Fibroblast of mammary gland (primary cell): ENCODE measurements at places on chromosomes 4 and X.

DNA sequence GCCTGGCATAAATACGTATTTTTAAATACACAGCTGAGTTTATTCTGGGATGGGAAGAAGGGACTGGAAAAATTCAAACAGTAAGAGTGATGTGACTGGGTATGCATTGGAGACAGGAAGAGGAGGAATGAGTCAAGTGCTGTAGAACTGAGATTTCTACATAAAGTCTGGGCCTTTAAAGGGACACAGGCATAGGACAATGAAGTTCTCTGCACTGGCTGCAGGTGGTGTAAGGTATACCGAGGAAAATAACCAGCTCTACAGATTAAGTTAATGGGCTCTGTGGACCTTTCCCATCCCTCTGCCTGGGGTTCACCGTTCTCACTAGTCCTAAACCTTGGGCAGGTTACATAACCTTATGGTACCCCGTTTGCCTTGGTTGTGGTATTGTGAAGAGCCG lies 68.7 kb downstream of the DHX15 start:
- DNase-seq = no peak

DNA sequence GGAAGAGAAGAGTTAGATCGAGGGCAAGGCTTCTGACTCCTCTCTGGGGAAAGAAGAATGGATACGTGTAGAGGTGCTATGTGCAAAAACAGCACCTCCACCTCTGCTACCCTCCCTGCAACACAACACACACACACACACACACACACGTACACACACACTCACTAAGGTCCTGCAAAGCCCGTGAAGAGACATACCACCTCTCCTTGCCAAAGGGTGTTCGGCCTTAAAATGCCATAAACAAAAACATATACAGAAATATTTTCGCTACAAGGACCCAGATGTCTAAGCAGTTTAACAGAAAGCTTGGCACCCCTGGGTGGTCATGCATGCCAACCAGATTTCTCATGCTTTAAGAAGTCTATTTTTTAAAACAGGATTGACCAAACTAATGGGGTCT lies 1.5 kb downstream of the TIFA start:
- DNase-seq = no peak

GRCh38 chr4:113452868-113453620 lies 308.5 kb downstream of the CAMK2D start:
- peak; percentile 41 for DNase-seq

GRCh38 chrX:28391528-28391927 lies 195.7 kb upstream of the IL1RAPL1 start:
- DNase-seq = no peak

- peak; percentile 45 for DNase-seq
Measured at GRCh38 chrX:54640736-54641135, 110.7 kb downstream of the GNL3L start.

DNA sequence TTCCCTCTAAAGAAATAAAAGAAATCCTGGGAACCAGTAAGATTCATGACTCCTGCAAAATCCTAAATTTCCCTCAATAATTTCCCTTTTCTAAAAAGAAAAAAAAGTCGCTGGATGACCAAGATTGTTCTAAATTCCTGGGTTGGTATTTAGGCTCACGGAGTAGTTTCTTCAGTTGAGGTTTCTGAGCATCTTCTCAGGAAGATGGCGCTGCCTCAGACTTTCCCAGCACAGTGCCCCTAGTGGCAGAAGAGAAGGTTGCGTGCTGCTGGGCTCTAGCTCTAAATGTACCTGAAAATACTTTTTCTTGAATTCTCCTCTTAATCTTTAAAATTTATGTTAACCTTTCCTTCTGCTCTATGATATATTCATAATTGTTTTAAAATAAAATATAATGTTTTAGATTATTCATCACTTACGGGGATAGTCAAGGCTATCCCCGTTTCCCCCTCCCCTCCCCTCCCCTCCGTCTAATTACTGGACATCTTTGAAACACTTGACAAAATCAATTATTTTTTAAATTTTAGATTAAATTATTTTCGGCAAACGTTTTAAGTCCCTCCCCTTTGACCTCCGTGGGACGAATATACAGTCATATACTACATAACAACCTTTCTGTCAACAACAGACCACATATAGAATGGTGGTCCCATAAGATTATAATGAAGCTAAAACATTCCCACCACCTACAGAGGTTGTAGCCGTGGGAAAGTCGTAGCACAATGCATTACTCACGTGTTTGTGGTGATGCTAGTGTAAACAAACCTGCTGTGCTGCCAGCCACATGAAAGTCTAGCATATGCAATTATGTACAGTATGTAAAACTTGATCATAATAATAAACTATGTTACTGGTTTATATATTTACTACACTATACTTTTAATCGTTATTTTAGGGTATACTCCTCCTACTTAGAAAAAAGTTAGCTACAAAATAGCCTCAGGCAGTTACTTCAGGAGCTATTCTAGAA lies 41.0 kb upstream of the GATB start:
- peak; percentile 57 for DNase-seq

DNA sequence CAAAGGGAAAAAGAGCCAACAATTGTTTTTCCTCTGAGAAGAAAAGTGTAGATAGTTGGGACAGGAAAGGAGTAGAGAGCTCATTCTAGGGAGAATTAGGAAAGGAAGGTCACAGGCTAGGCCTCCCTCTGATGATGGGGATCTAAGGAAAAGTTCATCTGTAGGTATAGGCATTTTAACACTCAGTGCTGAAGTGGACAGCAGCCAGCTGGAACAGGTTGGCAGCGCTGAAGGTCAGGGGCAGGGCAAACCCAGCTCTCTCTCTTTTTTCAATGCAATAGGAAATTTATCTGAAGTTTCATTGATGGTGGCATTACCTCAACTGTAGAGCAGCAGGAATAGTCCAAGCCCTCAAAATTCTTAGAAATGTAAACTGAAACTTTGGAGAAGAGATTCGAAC lies 98.5 kb upstream of the ETNPPL start:
- DNase-seq = peak; percentile 16

DNA sequence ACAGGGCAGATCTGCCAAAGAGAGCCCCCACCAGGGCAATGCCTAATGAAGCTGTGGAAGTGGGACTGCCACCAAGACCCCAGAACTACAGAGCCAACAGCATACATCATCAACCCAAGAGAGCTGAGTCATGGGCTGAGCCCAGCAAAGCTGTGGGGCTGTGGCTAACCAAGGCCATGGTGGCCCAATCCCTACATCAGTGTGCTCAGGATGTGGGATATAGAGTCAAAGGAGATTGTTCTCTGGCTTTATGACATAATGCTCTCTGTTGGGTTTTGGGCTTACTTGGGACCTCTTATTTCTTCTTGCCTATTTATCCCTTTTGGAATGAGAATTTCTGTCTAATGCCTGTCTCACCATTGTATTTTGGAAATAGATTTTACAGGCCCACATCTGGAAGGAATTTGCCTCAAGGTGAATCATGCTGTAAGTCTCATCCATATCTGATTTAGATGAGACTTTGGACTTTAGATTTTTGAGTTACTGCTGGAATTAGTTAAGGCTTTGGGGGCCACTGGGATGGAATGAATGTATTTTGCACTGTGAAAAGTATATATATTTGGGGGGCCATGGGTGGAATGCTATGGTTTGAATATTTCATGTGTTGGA lies 5.4 kb upstream of the PRDM5 start:
- peak; percentile 52 for DNase-seq

DNA sequence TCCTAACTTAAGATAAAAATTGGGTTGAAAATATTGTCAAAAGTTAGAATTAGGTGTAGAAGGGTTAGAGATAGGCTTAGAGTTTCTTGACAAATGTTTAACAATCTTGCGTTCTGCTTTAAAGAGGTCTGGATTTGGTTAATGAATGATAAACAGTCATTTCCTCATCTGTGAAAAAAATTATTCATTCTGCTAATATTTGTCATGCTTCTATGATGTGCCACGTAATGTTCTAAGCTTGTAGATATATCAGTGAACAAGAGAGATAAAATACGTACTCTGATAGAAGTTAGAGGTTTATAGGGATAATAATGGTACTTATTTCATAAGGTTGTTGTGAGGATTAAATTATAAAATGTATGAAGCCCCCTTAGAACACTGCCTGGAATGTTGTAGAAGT lies 443.0 kb upstream of the GALNT7 start:
- DNase-seq = peak; percentile 22

DNA sequence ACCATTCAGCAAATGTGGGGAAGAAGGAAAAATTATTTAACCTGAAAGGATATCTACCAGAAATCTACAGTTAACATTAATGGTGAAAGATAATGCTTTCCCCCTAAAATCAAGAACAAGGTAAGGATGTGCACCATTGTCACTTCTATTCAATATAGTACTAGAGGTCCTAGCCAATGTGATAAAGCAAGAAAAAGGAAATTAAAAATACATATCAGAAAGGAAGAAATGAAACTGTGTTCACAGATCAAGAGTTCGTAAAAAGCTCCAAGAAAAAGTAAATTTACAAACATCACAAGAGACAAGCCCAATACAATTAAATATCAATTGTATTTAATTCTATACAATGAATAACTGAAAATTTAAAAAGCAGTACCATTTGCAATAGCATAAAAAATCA lies 57.6 kb downstream of the CNOT6L start:
- no peak for DNase-seq

DNA sequence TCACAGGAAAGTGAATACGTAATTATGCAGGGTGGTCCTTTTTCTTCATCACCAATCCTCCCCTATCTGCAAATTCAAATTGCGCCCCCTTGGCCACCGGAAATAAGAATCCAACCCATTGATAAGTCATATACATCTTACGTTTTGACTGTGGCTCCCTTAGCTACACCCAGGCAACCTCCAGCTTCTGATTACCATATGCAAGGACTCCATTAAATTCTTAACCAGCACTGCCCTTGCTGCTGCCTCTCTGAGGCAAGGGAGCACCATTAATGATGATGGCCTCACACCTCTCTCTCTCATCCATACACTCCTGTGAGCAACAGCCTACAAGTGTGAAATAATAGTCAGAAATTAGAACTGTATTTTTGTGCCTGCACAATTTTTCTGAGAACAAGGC lies 106.0 kb upstream of the NOCT start:
- no peak for DNase-seq

DNA sequence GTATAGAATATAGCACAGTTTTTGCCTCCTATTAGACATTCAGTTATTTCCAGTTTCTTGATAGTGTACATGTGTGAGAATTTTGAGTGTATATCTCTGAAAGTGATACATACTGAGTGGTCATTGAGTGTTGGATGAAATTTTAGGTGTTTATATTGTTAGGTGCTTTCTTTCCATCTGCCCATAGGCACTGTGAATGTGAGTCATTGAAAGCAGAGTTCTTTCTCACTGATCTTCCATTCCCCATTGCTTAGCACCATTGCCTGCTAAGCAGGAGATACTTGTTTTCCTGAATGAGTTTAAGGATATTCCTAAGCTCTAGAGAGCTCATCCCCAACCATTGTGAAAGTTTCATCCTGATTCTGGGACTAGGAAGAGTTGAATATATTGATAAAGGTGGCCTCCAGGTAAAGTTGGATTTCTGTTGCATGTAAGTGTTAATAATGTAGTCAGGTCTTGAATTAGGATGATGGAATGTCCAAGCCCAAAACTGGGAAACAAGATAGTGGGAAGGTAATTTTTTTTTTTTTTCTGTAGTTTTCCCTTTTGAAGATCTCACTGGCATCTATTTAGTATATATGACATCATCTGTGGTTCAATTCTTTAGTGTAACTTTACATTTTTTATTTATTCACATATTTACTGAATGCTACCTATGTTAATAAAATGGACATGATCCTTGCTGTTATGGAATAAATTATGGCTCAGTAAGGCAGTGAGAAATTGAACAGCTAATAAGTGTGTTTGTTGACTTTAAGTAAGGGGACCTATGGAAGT lies 22.1 kb downstream of the UBE2K start:
- DNase-seq = no peak

DNA sequence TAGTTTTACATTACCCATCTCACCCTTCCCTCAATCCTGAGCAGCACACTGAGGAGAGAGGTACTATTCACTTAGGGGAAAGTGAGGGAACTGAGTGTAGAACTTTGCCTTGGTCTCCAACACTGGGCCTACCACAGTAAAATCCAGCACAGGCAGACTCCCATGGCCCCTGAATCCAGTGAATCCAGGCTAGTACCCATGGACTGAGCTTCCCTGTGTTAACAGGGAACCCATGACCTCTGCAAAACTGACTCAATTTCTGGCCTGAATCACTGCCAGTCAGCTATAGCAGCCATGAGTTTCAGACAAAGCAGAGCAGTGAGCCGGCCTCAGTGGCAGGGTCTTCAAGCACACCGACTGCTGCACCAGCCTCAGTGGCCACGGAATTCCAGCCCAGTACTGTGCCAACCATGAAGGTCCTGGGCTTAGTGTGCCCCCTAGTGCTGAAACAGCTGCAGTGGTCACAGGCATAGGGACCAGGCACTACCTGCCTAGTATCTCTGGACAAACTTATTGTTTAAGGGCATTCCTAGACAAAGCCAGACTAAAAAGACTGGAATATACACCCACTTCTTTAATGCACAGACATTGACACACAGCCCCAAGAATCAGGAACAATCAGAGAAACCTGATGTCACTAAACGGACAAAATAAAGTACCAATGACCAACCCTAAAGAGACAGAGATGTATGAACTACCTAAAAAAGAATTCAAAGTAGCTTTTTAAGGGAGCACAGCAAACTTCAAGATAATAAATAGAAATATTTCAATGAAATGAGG lies 127.4 kb upstream of the RPL34 start:
- peak; percentile 31 for DNase-seq

DNA sequence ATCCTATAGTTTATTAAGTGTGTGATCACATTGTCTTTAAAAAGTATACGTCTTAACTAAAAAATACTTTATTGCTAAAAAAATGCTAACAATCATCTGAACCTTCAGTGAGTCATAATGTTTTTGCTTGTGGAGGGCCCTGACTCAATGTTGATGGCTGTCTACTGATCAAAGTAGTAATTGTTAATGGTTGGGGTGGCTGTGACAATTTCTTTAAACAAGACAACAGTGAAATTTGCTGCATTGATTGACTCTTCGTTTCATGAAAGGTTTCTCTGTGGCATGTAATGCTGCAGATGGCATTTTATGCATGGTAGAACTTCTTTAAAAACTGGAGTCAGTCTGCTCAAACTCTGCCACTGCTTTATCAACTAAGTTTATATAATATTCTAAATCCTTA lies 101.4 kb upstream of the IL15 start:
- no peak for DNase-seq

GRCh38 chr4:165131247-165131832 lies 18.7 kb upstream of the TMEM192 start:
- peak; percentile 60 for DNase-seq

GRCh38 chr4:151951671-151952050 lies 190.9 kb upstream of the GATB start:
- no peak for DNase-seq

DNA sequence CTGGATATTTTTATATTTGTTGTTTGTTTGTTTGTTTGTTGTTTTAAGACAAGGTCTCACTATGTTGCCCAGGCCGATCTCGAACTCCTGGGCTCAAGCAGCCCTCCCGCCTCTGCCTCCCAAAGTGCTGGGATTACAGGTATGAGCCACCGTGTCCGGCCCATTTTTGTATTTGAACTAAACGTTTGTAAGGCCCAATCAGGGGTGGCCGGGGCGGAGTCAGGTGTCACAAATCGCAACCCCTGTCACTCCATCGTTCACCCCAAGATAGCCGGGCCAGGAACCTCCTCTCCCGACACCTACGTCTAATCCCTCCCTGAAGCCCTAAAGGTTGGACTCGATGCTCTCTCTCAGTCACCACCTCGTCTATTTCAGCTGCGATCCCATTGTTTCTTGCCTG lies 722 bp upstream of the EFHC2 start:
- no peak for DNase-seq

- DNase-seq = no peak
Measured at GRCh38 chrX:137387646-137388045, 178.3 kb upstream of the ZIC3 start.

GRCh38 chr4:176834531-176834930 lies 41.8 kb upstream of the VEGFC start:
- no peak for DNase-seq
